ENCODE measurements at places on chromosomes 1 and 21. TPM values are rescaled to one million over a fixed set of nuclear protein-coding genes. Genes with fewer than 3 reads are reported as not detected.

DNA sequence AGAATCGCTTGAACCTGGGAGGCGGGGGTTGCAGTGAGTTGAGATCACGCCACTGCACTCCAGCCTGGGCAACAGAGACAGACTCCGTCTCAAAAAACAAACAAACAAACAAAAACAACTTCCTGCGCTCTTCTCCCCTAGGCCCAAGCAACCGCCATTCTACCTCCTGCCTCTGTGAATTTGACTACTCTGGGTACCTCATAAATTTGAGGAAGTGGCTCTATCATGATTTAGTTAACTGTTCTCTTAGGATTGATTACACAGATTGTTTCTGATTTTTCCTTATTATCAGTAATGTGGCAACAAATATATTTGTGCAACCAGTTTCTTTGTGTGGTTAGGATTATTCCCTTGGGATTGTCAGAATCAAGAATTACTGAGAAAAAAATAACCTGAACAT is 29.7 kb downstream of the OPTC start:
- no peak overlapping the region for H3K4me3 ChIP-seq
- H3K36me3 ChIP-seq, result no peaks in the 10 kb centered on the region
- H3K27ac ChIP-seq, result no peak overlapping the region
- no peak for DNase-seq
- peaks cover under 1% of the 10 kb centered on the region for H3K4me1 ChIP-seq

DNA sequence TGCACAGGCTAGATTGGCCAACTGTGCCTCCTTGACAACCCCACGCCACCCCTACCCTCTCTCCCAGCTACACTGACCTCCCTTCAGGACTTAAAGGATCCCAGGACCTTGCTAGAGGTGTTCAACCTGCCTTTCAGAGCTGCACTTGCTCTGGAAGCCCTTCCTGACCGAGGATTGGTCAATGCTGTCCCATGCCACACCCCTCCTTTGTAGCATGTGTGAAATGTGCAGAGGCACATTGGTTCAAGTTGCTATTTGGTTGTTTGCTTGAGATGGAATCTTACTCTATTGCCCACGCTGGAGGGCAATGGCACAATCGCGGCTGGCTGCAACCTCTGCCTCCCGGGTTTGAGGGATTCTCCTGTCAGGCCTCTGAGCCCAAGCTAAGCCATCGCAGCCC is 21.8 kb downstream of the ACTA1 start:
- no peak for DNase-seq
- no peak overlapping the region for H3K4me3 ChIP-seq
- peaks cover 27% of the 10 kb centered on the region for H3K4me1 ChIP-seq

GRCh38 chr1:159548126-159548525 is 12.3 kb upstream of the OR10J5 start:
- H3K36me3 ChIP-seq, result no peaks in the 10 kb centered on the region
- no peak overlapping the region for H3K27ac ChIP-seq
- no peaks in the 10 kb centered on the region for H3K4me1 ChIP-seq
- no peaks in the 10 kb centered on the region for H3K27me3 ChIP-seq
- H3K4me3 ChIP-seq, result no peak overlapping the region

DNA sequence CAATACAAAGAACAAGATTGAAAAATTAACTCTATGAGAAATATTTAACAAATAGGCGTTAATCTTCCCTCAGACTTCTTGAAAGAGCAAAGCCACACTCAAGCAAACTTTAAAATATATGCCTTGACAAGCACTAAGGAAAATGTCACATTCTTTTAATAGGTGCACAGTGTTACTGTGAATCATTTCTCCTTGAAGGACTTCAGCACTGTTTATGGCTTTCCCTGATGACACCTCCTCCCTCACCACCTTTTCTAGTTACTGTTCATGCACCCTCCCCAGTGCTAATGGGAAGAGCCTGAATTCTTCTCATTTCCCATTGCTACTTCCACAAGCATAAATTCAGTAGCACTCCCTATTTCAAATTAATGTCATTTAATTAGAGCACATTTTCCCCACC is 299.5 kb upstream of the RRP15 start:
- DNase-seq, result no peak
- H3K36me3 ChIP-seq, result no peaks in the 10 kb centered on the region
- H3K4me1 ChIP-seq, result no peaks in the 10 kb centered on the region
- H3K27ac ChIP-seq, result no peak overlapping the region
- H3K27me3 ChIP-seq, result no peaks in the 10 kb centered on the region

DNA sequence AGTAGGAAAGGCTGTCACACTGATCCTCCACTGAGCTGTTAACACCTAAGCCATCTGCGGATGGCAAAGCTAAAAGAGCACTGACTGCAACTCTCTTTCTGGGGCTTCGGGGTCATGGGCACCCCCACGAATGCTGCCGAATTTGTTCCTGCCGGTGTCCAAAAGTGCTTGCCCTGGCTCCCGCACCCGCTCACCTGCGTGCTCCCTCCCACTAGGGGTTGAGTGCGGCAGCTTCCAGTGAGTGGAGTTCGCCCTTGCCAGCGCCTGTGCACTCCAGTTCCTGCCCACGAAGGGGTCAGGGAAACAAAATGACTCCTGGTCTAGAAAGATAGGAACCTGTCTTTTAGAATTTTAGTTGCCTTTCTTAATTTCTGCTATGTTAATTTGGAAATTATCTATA is 78.7 kb downstream of the IFI44 start:
- no peak for DNase-seq
- H3K27me3 ChIP-seq, result peaks cover 6% of the 10 kb centered on the region
- H3K27ac ChIP-seq, result no peak overlapping the region
- no peak overlapping the region for H3K4me3 ChIP-seq
- no peaks in the 10 kb centered on the region for H3K36me3 ChIP-seq

- H3K4me1 ChIP-seq, result peaks cover 45% of the 10 kb centered on the region
- no peak for DNase-seq
- no peak overlapping the region for H3K4me3 ChIP-seq
- H3K27ac ChIP-seq, result no peak overlapping the region
Observed at GRCh38 chr1:28751315-28752060, 14.7 kb downstream of the YTHDF2 start.

DNA sequence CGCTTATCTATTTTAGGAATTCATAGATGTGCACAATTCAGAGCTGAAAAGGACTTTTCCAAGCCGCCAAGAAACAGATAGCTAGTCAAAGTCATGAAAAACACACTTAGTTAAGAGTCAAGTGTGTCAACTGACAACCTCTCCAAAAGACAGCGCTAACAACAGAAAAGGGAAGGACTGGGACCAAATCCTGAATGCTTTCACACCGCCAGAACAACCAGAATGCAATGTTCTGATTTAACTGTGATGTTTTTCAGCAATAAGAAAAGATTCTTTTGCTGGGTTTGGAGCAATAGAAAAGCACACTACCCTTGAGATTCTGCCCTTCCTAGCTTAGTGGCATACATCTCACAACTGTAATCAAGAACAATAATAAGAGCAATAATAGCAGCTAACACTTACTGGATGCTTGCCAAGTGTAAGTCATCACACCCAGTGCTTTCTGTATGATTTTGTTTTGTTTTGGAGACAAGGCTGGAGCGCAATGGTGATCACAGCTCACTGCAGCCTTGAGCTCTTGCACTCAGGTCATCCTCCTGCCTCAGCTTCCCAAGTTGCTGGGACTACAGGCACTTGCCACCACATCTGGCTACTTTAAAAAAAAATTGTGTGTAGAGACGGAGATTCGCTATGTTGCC is 33.9 kb upstream of the SDC3 start:
- DNase-seq, result no peak
- H3K4me1 ChIP-seq, result no peaks in the 10 kb centered on the region
- no peaks in the 10 kb centered on the region for H3K27me3 ChIP-seq
- H3K27ac ChIP-seq, result no peak overlapping the region
- H3K4me3 ChIP-seq, result no peak overlapping the region

The ILF2 gene
- total RNA-seq, result 215 TPM

The TSPAN2 gene
- total RNA-seq, result 0.31 TPM
